EL (cell line): ENCODE measurements at places on chromosomes 7 and 10.

- DNase-seq, result peak; percentile 18
Measured at GRCh38 chr10:4181081-4181480, 396.1 kb upstream of the KLF6 start.

DNA sequence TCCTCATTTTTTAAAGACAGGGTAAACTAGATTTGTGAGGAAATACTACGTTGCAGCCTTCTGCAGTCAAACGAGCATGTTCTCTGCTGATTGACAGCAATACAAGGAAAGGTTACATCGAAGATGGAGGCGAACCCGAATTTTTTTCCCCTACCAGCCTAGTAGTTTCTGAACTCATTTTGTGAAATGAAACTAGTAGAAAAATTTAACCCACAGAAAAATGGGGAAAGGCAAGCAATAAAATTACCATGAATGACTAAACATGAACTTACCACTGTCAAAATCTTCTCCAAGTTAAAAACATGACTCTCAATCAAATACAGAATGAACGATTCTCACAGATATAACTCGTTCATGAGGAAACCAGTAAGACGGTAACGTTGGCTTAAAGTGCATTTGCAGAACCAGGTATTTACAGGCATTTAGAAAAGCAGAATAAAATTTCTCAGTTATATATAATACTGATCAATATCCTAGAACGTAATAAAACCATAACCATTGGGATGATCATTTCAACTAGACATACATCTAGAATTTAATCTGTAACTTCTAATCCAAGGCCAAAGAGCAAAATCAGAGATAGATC is 73.9 kb downstream of the CELF2 start:
- DNase-seq, result no peak

GRCh38 chr7:1678081-1678543 is 8.0 kb downstream of the ELFN1 start:
- no peak for DNase-seq

DNA sequence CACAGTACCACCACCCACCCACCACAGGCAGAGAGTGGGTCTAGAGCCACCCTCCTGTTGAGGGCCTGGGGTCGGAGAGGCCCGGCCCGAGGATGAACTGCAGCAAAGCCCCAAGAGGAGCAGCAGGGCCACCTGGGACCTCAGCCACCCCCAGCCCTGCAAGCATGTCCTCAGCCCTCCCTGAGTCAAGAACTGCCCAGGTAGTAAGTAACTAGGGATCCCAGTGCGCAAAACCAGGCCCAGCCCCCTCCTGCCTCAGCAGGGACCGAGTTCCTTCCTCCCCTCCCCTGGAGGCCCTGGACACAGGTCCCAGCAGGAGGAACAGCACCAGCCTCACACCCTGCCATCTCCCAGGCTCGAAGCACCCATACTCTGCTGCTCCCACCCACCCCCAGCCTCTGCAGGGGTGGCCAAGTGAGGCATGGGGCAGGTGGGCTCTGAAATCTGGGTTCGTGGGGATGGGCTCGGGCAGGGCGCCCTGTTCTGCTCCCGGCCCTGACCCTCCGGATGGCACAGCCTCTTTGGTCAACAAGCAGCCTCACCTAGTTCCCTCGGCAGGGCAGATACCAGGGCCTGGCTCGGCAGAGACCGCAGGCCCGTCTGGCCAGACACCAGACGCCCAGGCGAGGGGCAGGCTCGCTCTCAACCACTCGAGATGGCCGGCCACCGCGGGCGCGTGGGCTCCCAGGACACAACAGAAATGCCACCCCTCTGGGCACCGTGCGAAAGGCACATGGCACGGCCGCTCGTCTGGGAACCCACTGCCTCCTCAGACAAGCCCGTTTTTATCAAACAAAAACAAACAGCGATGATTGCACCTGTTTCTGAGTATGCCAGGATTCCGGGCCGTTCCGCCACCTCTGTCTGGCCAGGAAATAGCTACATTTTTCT is 15.2 kb downstream of the PDGFA start:
- DNase-seq, result no peak

DNA sequence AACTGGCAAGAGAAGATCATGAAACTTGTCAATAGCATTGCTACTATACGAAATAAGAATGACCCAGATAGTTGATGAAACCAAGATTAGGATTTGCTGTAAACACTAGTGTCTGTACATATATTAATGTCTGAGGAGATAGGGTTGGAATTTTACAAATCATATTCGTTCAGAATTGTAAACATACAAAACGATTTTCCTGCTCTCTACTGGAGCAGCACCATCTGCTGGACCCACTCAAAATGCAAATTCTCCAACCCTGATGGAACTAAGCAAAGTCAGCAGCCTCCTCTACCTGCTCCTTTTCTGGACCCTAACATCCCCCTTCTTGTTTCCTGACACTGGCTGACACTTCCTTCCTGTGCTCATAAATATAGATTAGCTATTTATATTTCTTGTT is 29.4 kb upstream of the SGMS1 start:
- peak; percentile 25 for DNase-seq
